ENCODE measurements at places on chromosomes 6 and 20.

GRCh38 chr6:112956696-112957535 is 609.8 kb downstream of the RFPL4B start:
- no peak for DNase-seq

DNA sequence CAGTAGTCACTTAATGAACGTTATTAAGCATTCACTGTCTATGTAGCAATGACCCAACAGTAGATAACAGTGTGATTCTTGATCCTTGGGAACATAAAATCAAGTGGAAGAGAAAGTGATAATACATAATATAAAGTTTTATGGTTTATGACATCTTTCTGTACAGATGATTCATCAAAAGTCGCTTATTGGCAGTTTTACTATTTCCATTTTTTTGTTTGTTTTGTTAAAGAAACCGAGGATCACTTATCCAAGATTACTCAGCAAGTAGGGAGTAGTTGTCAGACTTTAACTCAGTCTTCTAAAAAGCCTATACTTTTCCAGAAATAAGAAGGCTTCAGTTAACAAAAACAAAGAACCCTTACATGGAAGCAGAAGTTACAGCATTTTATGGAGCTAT is 260.8 kb downstream of the ZFAND3 start:
- DNase-seq = no peak

DNA sequence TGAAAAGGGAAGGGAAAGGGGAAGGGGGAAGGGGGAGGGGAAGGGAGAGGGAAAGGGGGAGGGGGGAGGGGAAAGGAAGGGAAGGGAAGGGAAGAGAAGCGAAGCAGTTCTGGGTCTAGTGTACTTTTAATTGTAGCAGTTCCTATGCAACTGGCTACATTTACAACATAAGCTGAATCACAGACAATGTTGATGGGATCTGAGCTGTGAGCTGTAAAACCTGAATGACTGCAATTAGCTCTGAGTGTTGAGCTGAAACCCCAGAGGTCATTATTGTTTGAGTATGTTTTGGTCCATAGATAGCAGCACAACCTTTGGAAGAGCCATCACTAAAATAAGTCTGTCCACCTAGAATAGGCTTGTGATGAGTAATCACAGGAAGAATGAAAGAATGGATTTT is 7.2 kb upstream of the ABHD12 start:
- no peak for DNase-seq

- no peak for DNase-seq
Observed at GRCh38 chr6:119215309-119215708, 134.3 kb downstream of the MAN1A1 start.

GRCh38 chr6:143940011-143940597 is 68.0 kb downstream of the PLAGL1 start:
- DNase-seq = peak; percentile 40

DNA sequence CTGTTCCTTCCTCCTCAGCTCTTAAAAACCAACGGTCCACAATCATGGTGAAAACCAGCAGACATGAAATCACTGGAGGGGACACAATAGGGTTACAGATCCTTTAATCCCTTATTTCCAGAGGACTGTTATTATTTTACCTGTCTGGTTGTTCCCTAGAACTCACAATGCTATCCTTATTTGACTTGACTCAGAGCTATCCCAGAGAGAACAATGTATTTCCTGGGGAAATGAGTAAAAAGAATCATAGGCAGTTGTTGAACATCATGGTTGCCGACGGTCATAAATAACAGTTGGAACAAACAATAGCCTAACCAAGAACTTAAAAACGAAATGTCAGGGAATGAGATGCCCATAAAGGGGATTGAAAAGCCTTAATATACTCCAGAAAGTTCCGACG is 9.3 kb downstream of the OR2H1 start:
- no peak for DNase-seq

DNA sequence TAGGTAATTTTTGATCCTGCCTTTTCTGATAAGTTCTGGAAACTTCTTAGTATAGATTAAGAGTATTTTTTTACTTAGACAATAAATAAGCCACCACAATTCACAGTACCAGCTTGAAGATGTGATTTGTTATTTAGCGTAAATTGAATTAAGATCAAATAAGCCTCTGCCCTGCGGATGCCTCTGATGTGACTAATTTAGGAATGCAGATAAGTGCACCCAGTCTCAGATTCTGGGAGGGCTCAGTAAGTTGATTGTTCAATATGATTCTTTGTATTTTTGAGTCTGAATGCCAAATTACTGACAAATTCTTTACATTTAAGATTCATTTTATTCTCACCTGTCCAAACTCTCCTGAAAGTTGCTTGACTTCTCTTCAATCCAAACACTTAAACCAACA is 147.5 kb downstream of the THBS2 start:
- no peak for DNase-seq

DNA sequence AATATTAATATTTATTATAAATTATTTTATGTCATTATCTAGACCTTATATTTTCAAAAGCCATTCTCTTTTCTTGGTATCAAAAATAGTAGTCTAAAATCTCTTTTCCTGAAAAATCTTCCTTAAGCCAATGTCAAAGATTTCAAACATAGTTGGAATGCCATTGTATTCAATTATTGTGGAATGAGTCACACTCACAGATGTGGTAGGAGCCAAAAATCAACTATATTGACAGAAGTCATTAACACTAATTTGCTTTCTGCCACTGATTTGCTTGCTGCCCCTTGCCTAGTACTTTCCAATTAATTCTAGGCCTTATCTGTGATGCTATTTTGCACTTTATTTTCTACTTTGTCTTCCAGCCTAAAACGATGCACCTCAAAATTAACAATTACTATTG is 1326.3 kb upstream of the GJE1 start:
- no peak for DNase-seq

- DNase-seq = no peak
Observed at GRCh38 chr20:34110745-34111641, 1.1 kb downstream of the EIF2S2 start.

DNA sequence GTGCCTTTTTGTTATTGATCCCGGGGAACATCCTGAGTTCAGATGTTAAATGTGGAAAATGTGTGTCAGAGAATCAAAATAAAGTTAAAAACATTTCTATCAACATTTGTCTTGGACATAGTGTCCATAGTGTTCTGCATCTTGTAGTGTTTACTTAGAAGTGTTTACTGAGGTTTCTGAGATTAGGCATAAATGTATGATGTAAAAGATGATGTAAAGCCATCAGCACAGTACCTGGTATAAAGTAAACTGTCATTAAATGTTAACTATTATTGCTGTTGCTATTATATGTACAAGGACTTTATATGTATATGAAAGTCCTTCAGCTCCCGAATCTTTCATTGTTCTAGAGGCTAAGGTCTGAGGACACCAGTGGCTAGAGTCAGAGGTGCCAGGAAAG is 28.2 kb upstream of the VEGFA start:
- DNase-seq = no peak

DNA sequence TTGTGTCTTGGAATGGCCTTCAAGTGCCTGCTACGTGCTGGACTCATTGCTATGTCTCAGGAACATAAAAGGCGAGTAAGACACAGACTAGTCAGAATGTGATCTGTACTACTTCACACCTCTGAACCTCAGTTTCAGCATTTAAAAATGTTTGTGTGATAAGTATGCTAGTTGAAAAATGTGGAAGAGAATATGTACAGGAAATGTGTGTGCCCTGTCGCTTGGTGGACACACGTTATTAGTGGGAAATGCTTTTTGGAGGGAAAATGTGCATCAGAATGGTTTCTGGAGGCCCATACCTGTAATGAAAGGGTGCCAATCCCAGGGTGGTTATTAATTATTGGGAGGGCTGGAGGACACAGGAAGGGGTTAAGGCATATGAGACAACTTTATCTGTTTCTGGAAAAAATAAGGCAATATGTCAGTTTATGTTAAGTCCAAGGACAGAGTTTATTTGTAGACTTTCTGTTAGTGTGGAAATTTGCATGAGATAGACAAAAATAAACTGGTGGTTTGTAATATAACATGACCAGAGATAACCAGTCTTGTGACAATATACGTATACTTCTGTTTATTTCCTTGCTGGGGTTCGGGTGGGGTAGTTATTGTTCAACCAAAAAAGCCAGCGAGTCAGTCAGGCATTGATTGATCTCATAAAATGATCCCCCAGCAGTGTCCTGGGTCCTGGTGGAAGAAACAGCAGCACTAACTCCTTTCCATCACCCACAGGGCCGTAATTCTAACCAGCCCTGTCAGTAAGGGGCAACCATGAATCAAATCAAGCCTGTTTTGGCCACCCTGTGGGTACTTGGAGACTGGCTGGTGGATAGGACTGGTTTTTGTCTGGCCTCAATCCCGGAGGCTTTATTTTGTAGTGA is 117.9 kb downstream of the JARID2 start:
- DNase-seq = no peak

DNA sequence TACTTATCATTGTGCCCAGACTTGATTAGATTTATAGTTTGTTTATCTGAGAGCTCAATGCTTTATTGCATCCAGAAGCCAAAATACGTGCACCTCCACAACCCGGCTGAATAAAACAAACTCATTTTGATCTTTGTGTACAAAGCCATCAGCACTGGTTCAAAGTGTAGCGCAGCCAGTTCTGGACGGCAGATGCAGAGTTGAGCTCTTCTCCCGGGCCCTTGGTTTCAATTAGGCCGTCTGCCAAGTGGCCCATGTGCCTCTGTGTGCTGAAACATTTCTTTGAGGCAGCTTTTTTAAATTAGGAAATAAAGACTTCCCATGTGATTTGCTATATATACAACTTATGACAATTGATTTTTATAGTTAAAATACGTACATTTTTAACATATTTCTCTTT is 96.2 kb upstream of the RSPO3 start:
- DNase-seq = peak; percentile 95

- DNase-seq = no peak
Observed at GRCh38 chr20:10953437-10953836, 279.6 kb upstream of the JAG1 start.

DNA sequence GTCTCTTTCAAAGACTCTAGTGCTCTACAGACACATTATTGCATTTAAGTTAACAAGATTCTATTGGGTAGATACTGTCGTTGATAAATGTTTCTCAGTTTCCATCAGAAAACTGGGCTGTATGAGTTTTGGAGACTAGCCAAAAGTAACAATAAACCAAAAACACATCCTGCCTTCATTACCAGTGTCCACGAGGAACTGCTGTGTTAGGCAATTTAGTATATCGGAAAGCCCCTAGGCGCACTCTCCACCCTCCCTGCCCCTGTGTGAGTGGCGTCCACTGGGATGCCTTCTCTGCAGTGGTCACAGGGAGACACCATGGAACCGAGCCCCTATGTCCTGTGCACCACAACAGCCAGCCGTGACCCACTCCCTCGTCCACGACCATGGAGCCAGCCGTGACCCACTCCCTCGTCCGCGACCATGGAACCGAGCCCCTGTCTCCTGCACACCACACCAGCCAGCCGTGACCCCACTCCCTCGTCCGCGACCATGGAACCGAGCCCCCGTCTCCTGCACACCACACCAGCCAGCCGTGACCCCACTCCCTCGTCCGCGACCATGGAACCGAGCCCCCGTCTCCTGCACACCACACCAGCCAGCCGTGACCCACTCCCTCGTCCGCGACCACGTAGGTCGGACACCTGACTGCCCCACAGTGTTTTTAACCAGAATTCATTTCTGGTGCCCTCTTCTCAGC is 35.3 kb downstream of the DLL1 start:
- DNase-seq = no peak

- DNase-seq = no peak
Observed at GRCh38 chr6:31693535-31693934, 9.6 kb downstream of the ABHD16A start.

- DNase-seq = no peak
Observed at GRCh38 chr6:109059153-109059552, 35.5 kb downstream of the SESN1 start.

DNA sequence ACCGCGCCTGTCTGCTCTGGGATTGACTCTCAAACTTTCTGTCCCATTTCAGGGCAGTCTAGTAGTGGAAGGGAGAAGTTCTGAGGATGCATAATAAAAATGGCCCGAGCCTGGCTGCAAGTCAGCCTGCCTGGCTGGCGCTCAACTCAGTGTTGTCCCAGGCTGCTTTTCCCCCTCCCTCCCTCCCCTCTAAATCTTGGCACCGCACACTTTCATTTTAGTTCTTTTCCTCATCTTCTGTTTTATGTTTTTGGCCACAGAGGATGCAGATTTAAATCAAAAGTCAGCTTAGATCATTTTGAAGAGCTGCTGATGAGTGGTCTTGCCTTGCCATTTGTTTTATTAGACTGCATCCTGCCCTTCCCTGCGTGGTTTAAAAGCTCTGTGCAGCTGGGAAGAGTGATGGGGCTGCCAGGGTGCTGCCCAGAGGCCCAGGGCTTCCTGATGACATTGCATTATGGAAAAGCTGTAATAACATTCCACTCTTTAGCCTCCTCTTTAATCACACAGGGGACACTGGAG is 6.5 kb upstream of the UQCC2 start:
- DNase-seq = no peak

GRCh38 chr6:138430361-138431145 is 26.5 kb downstream of the HEBP2 start:
- no peak for DNase-seq

GRCh38 chr20:59560588-59561227 is 43.6 kb upstream of the PHACTR3 start:
- DNase-seq = peak; percentile 24

DNA sequence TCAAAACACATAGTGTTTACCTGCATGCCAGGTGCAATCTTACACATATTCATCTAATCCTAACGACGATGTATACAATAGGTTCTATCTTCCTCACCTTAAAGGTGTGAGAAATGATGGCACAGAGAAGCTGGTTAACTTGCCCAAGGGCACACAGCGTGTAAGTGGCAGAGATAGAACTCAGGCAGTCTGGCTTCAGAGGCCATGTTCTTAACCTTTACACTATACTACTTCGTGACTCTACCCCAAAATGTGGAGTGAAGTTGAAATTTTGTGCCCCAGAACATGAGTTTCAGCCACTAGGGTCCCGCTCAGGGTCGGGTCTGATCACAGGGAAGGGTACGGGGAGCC is 584 bp downstream of the VPS52 start:
- no peak for DNase-seq

GRCh38 chr20:24994186-24994465 is 1.6 kb upstream of the APMAP start:
- no peak for DNase-seq

DNA sequence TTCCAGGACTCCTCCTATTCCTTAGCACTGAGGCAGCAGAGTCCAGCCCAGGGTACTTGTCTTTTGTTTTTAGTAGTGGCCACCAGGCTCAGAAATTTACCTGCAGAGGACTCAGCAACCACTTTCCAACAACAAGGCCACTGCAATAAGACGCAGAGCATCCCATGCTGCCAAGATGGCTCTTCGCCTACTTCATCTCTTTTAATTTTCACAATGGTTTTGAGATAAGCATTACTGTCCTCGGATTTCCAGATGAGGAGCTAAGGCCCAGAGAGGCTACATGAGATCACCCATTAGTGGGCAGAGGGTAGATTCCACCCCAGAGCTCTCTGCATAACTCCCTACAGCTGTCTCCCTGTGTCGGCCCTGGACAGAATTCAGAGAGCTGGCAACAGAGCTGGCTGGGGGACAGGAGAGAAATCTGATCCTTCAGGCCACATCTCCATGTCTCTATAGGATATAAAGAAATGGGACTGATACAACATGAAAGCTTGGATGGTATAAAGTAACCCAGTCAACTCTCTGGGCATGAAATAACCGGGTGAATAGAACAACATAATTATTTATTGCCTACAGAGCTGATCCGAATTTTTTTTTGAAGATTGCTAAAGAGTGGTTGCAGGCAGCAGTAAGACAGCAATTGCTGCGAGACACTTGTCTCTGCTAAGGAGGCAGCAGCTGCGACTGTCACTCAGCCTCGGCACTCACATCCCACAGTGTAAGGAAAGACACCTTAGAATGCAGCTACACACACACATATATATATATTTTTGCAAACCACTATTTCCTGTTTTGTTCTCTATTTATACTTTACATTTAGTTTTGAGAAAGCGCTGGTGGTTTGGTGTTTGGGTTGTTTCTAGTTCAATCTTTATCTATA is 37.2 kb downstream of the SCML4 start:
- DNase-seq = no peak

Measured in NCI-H1105 (cell line).